Brain pericyte (primary cell): ENCODE measurements at places on chromosomes 1 and 21.
A peak's percentile ranks its signal among the peaks of the same experiment; 100 is the strongest.

DNA sequence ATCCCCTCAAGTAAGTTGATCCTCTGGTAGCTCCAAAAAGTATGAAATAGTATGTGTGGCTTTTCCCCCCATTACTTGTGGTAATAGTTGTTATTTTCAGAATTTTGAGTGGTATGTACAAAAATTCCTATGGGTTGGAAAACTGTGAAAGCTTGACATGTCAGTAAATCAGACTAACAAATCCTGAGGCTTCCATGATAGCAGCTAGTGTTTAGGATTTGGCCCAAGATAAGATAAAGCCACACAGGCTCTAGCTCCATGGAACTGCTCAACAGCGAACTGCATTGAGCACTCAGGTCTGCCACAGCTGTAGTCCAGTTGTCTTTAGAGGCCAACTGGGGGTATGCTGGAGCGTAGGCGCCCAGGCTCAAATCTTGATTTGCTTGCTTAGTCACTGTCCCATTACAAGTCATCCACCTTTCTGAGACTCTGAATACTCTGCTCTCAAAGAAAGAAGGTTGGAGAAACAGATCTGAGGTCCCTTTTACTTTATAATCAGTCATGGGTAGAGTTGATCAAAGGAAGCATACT, 28.7 kb downstream of the ATP1A1 start:
- no peak for DNase-seq

GRCh38 chr1:226912587-226913176, 27.4 kb upstream of the COQ8A start:
- no peak for DNase-seq

DNA sequence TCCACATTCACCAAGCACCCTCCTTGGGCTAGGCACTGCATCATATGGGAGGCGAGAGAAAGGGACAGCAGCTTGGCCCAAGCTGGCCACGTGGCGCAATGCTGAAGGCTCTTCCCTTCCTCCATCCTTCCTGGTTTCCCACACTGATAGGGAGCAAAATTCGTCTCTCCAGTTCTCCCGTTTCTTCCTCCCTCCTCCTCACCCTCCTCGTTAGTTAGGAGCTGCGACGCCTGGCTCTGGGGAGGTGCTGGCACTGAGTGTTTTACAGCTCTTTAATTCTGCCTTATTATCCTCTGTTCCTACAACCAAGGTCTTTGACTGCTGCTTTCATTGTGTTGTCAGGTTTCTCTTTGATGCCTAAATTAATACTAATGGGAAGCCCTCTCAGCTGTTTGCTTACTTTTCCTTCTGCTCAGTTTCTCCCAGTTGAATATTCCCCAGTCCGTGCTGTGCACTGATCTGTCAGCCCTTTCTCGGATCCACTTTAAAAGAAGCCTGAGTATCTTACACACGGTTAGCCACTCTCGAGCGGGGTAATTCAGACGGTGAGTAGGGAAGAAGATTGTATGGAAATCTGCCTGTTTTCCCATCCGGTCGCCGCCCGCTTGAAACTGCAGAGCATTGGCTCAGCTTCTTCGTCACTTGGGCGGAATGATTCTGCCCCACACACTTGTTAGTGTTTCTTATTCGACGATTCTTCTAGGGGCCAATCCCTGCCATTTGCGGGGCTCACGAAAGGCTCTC, 56.2 kb upstream of the SMYD2 start:
- no peak for DNase-seq

GRCh38 chr1:171429137-171429536, 56.2 kb upstream of the PRRC2C start:
- DNase-seq = no peak

GRCh38 chr1:212313616-212314015, 28.4 kb downstream of the PPP2R5A start:
- peak; percentile 20 for DNase-seq
